ENCODE measurements at places on chromosomes 1 and 21. TPM values are rescaled to one million over a fixed set of nuclear protein-coding genes. Genes with fewer than 3 reads are reported as not detected.

- no peak for DNase-seq
Observed at GRCh38 chr21:27519361-27519760, 552.5 kb upstream of the ADAMTS5 start.

DNA sequence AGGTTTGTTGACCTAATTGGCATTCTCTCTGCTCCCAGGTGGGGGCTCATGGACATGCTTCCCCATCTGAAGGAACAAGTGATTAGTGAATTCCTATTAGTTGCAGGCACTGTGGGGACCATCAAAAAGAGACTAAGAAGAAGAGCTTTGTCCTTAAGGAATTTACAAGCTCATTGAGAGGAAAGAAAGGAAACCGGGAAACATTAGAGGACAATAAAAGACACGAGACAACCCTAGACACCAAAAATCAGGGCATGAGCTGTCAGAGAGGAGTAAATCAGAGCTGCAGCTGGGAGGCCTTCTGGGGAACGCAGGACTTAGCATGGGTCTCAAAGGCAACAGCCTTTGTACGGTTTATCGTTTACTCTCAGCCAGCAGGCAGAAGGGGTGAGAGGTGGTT, 45.1 kb downstream of the BACE2 start:
- no peak for DNase-seq

GRCh38 chr1:164760569-164760968, 201.6 kb downstream of the PBX1 start:
- DNase-seq, result no peak

DNA sequence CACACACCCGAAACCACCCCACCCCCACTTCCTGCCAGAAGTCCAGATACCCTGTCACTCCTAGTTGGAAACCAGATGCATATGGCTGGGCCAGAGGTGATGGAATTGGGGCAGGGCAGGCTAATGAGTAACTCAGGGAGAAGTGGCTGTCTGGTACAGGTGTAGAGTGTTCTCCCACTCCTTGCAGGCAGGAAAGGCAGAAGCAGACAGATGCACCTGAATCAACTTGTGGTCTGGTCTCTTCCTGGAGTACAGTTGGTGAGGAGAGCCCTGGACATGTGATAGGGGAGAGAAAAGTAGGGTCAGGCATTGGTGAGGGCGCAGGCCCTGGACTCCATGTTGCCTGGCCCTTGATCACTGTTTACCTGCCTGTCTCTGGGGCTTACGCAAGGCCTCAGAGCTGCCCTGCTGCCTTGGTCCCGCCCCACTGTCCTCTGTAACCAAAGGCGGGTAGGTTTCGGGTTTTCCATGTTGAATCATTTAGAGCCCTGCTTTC, 2.5 kb downstream of the CGN start:
- no peak for DNase-seq

DNA sequence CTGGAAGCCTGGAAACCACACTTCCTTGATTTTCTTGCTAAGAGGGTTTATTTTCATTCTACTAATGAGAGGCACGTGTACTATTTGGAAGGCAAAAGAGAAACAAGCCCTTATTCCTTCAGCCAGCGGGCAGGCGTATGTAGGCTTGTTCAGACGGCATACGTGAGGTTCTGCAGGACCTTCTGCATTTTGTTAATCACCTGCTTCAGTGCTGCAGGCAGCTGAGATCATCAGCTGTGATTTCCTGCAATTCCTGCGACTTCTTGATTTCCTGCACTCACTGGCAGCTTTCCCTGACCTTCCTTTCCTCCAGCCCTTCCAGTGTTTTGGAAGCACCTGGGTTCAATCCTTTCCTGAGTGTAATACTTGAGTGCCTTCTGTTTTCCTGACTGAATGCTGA, 43.4 kb downstream of the TSNAX start:
- no peak for DNase-seq

DNA sequence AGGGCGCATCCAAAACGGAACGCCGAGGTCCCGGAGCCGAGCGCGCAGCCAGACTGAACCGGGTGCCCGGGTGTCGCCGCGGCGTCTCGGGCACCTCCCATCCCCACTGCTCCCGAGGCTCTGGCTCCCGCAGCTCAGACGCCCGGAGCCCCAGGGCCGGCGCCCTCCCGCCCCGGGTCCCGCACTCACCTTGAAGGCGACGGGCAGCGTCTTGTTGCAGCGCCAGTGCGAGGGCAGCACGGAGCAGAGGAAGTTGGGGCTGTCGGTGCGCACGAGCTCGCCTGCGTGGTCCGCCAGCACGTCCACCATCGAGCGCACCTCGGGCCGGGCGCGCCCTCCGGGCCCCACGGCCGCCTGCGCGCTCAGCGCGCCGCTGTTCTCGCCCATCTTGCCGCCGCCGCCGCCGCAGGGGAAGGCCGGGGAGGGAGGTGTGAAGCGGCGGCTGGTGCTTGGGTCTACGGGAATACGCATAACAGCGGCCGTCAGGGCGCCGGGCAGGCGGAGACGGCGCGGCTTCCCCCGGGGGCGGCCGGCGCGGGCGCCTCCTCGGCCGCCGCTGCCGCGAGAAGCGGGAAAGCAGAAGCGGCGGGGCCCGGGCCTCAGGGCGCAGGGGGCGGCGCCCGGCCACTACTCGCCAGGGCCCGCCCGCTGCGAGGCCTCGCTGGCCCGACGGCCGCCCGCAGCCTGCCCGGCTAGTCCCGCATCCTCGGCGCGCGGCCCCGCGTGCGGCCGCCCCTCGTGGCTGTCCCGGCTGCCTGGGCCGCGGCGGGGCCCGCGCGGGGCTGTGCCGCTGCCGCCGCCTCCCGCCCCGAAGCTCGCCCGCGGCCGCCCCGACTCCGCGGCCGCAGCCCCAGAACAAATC, 447 bp downstream of the RUNX3 start:
- peak; percentile 54 for DNase-seq

The OR6N1 gene
- not detected for polyA plus RNA-seq

The MATN1 gene
- 0.07 TPM for polyA plus RNA-seq

The KRTAP15-1 gene
- not detected for polyA plus RNA-seq

The CD48 gene
- polyA plus RNA-seq, result 213 TPM
